Activated CD4-positive, alpha-beta T cell treated with anti-CD3 and anti-CD28 coated beads, Interleukin-2, amount 50 U/mL, for 48 hours (primary cell): ENCODE measurements at places on chromosomes 16 and 17.

DNA sequence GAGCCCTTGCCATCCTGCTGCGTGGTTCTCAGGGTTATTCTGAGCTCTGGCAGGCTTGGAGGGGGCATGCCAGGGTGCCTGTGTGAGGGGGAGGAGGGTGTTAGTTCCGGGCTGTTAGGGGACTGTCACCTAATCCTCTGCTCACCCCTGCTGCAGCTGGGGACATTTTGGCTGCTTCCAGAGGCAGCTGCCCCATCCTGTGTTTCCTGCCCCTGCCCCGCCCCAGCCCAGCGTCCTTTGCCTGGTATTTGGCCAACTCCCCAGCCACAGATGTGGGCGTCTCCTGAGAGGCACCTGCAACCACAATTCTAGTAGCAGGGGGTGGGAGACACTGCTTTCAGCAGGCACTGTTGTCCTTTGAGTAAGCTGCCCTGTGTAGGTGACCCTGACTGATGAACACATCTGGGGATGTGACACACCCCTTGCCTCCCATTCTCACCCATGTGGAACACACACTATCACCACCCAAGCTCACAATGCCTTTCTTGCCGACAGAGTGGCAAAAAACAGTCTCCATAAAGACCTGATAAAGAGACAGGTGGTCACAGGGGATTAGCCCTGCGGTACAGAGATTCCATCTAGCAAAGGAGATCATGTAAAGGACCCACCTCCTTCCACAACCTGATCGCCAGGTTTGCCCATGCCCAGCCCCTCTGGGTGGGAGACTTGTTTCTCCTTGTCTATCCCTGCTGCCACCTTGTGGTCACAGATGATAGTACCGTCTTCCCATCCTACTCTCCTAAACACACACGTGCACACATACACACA lies at the start of gene CHRNE:
TSS of gene CHRNE (minus strand) at position 48 of the 768 bp plus-strand sequence. CDS start at position 13, 35 bp downstream.
- peak; percentile 81 for DNase-seq

- DNase-seq: no peak
Measured at GRCh38 chr16:56807011-56807675, 57.9 kb upstream of the SLC12A3 start.

DNA sequence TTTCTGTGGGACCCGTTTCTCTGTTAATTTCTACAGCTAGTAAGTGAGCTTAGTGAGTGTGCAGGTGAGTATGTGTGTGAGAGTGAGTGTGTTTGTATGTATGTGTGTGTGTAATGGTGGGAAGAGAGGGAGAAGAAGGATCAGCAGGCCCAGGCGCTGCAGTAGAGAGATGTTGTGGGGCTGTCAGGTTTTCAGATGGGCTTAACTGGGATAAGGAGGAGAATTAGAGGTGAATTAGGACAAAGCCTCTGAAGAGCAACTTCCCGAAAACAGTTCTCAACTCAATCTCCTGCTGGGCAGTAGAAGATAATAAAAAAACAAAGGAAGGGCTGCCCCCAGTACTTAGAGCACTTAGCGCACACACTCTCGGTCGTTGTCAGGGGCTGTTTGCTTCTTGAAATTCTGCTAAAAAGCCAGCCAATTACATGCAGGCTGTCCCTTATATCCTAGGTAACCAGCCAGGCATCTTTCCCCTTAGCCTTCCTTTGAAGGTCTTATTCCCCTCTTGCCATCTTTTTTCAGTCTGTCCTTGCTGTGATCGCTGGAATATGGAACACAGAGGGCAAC lies 63.4 kb downstream of the CLEC16A start:
- no peak for DNase-seq

- peak; percentile 31 for DNase-seq
Measured at GRCh38 chr17:57257195-57257894, 1.0 kb downstream of the MSI2 start.

- DNase-seq: no peak
Measured at GRCh38 chr16:87528690-87529579, 36.1 kb upstream of the ZCCHC14 start.

- DNase-seq: peak; percentile 93
Measured at GRCh38 chr16:66947302-66948065, 12.2 kb downstream of the CES2 start.

GRCh38 chr16:50673496-50674275 lies 7.4 kb downstream of the SNX20 start:
- no peak for DNase-seq

- DNase-seq: no peak
Measured at GRCh38 chr17:56158915-56159825, 5.9 kb downstream of the ANKFN1 start.

- peak; percentile 18 for DNase-seq
Measured at GRCh38 chr17:28925912-28926365, 23.1 kb upstream of the DHRS13 start.
